ENCODE measurements at places on chromosomes 13 and 19.

- no peak for DNase-seq
Observed at GRCh38 chr19:16003391-16003790, 54.6 kb downstream of the OR10H4 start.

DNA sequence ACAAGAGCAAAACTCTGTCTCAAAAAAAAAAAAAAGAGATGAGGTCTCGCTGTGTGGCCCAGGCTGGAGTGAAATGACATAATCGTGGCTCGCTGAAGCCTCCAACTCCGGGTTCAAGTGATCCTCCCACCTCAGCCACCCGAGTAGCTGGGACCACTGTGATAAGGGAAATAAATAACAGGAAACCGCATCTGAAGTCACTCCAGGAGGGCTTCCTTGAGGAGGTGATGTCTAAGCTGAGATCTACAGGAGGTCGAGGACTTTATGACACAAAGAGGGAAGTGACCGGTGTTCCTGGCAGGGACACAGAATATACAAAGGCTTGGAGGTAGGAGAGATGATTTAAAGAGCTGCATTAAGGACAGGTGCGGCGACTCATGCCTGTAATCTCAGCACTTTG lies 8.9 kb upstream of the NR2F6 start:
- DNase-seq, result no peak

- DNase-seq, result no peak
Observed at GRCh38 chr19:16180611-16181010, 4.6 kb upstream of the FAM32A start.

DNA sequence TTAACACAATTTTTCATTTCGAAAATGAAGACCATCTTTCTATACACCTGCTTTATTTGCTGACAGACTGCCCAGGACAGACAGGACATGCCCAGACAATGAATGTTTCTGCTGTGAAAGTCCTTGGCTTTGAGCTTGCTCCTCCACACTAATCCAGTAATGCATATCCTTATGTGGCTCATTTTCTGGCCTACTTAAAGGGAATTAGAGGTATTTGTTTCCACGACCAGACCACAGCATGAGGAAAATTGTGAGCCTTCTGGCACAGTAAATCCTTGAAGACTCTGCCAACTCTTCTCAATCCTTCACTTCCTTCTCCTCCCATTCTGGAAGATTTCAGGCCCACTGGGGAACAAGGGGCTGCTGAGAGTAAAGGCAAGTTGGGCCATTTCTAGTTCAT lies 25.7 kb downstream of the CCDC70 start:
- DNase-seq, result no peak

DNA sequence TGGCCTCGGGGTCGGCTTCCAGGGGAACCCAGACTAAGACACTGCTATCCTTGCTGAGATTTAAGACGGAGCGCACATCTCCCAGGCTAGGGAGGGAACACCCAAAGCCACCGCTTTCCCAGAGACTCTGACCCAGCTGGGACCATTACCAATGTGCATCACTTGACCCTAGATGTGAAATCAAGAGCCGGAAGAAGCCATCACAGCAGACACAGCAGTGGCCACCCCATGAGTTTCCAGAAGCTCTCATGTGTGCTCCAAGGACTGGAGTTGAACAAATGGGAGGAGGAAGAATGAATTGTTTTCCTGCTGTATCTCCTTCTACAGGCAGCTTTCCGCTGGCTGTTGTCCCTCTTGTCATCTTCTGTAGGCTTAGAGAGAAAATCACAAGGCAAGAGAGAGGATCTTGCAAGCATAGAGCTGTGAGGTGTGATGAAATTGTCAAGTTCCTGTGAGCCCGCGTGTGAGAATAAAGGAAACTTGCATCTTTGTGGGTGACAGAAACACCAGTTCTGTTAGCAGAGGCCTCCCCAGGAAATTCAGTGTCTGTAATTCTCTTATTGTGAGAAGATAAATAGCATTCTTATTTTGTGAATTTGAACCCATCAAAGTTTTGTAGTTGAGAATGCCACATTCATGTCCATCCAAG lies 711.8 kb downstream of the UQCRFS1 start:
- peak; percentile 3 for DNase-seq

- no peak for DNase-seq
Observed at GRCh38 chr19:3575260-3575741, 2.6 kb downstream of the HMG20B start.

- no peak for DNase-seq
Observed at GRCh38 chr19:51698296-51698695, 5.2 kb downstream of the SPACA6 start.

GRCh38 chr19:35522745-35523327 lies 5.3 kb downstream of the SBSN start:
- DNase-seq, result no peak

DNA sequence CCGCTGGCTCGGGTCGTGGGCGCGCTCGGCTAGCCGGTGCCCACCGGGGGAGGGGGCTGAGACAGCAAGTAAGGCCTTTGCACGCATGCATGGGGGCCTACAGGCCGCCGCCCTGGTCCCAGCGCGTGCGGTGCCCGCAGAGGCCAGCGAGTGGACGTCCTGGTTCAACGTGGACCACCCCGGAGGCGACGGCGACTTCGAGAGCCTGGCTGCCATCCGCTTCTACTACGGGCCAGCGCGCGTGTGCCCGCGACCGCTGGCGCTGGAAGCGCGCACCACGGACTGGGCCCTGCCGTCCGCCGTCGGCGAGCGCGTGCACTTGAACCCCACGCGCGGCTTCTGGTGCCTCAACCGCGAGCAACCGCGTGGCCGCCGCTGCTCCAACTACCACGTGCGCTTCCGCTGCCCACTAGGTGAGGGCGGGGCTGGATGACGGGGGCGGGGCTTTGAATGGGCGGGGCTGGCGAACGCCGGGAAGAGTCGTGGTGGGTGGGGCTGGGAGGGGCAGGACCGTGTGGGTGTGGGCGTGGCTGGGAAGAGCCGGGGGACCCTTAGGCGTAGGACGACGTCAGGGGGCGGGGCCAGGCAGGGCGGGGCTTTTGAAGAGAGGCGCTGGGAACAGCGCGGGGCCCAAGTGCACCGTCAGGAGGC lies 2.1 kb downstream of the CILP2 start:
- DNase-seq, result peak; percentile 42

GRCh38 chr13:52804202-52804641 lies 44.2 kb downstream of the PCDH8 start:
- no peak for DNase-seq

- peak; percentile 53 for DNase-seq
Observed at GRCh38 chr19:8208922-8209461, at the start of gene CERS4. Gene CERS4 (plus strand): TSS chr19:8209370. CDS start chr19:8251077, 41,707 bp downstream.

DNA sequence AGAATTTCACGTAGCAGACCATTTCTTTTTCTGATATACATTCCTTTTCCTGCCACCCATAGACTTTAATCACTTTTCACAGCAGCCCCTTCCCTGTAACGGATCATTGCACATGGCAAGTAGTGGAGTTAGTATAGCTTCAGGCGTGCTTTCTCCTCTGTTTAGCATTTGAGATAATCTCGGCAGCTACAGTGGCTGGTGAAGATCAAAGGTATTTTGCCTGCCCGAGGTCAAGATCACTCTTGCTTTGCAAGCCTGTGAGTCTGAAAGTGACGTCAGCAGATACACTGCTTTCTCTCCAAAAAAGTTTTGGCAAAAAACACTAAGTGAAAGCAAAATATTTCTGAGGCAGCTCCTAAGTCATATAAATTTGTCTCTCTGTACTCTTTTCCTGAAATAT lies 260.0 kb downstream of the NDFIP2 start:
- DNase-seq, result no peak

GRCh38 chr13:31749929-31750328 lies 10.6 kb downstream of the RXFP2 start:
- no peak for DNase-seq

DNA sequence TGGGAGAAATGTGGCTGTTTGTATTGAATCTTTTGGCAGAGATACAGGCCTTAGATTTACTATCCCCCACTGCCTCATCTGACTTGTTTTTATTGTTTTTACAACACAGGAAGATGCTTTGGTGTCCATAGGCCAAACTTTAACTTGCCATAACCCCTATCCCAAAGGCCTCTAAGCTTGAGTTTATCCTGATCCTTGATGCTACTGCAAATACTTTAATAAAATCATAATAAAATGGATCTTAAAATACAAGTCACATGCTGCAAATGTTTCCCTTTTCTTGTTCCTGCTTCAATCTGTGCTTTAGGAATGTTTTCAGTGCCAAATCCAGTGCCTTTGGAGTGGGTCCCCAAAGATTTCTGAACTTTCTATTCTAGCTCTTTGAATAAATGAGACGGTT lies 770.6 kb downstream of the DACH1 start:
- no peak for DNase-seq

GRCh38 chr13:31722673-31723072 lies 16.7 kb upstream of the RXFP2 start:
- no peak for DNase-seq

- DNase-seq, result no peak
Observed at GRCh38 chr19:49217382-49217781, 59.8 kb downstream of the TRPM4 start.

DNA sequence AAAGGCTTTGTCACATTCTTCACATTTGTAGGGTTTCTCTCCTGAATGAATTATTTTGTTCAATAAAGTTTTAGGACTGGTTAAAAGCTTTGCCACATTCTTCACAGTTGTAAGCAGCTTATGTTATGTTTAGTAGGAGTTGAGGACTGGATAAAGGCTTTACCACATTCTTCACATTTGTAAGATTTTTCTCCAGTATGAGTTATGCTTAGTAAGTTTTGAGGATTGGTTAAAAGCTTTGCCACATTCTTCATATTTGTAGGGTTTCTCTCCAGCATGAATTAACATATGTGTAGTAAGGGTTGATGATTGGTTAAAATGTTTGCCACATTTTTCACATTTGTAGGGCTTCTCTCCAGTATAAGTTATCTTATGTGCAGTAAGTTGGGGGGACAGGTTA lies 79.9 kb downstream of the ZNF431 start:
- DNase-seq, result no peak

DNA sequence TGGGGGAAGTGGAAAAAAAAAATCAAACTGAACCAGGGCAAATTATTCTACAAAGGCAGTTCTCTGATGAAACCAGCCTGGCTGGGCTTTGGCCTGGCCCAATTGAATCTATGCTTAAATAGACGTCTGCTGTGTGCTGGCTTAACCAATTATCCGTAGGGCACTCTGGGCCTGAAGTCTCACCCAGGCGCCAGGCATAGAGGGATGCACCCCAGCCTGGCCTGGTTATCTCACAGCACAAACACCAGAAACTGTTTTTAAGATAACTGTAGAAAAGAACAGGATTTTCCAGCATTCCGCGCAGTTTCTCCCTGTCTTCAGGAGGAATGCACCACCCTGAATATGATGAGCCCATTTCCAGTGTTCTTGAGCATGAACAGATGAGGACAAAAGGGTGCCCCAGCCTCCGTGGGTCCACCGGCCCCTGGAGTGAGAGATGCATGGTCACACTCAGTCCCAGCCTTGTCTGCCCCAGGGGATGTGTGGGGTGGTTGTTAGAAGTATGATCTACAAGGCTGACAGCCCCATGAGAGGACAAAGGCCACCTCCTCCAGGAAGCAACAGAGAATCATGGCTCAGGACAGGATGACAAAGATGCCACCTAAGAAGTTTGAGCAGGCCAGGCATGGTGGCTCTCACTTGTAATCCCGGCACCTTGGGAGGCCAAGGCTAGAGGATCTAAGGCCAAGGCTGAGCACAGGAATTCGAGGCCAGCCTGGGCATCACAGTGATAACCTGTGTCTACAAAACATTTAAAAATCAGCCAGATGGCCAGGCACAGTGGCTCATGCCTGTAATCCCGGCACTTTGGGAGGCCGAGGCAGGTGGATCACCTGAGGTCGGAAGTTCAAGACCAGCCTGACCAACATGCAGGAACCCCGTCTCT lies 50.2 kb downstream of the PEPD start:
- no peak for DNase-seq

DNA sequence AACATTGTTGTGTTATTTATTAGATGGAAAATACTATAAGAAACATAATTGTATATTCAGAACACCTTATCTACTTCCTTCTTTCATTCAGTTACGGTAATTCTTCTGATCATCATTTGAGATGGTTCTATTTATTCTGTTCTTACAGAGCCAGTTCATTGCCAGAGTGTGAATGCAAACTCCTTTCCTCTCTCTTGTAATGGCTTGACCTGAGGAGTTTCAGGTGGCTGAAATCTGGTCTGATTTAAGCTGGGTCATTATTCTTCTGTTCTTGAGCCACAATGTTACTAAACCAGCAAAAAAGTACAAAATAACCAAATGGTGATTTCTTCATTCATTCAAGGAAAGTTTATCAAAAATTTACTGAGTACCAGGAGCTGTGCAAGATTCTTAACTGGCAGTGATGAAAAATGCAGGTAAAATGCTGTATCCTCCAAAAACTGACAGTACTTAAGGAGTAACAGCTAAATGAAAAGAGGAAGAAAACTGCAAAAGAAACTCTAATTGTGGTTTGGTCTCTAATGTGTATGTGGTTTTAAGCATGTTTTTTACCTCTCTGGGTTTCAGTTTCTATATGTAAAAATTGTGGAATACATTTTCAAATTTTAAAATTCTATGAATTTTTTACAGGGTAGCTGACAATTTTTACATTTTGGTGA lies 182.4 kb upstream of the UFM1 start:
- no peak for DNase-seq

GRCh38 chr19:42151782-42152684 lies 19.8 kb upstream of the POU2F2 start:
- no peak for DNase-seq

GRCh38 chr19:2423071-2423914 lies 4.1 kb downstream of the TIMM13 start:
- no peak for DNase-seq

- DNase-seq, result no peak
Observed at GRCh38 chr13:110359840-110360301, 52.8 kb downstream of the COL4A2 start.

GRCh38 chr19:38649305-38650171 lies 2.1 kb downstream of the ACTN4 start:
- DNase-seq, result no peak

GRCh38 chr13:42373048-42373812 lies 101.3 kb downstream of the AKAP11 start:
- no peak for DNase-seq

DNA sequence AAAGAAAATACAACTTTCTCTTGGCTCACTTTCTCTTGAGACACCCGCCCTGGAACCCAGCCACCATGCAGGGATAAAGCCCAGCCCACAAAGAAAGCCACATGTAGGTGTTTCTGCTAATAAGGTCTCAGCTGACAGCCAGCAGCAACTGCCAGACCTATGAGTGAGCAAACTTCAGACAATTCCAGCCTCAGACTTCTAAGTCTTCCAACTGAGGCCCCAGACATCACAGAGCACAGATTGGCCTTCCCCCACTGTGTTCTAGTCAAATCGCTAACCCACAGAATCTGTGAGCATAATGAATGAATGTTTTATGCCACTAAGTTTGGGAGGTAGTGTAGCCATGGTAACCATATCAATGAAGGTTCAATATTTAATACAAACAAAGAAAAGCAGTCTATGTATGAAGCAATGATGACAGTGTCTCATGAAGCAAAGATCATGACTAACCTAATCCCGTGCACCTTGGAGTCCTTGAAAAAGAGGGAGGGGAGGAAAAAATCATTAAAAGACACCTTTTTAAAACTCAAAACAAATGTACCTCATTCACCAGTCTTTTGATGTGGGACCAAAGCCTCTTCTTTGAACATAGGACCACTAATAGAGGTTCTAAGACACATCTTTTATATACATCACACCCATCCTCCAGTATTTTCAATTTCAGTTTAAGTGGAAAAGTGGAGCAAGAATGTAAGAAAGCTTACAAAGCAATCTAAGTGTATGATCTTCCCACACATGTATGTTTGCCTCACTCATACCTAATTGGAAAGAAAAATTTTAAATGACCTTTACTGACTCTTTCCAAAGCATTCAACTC lies 6.2 kb downstream of the MRPS31 start:
- no peak for DNase-seq

- no peak for DNase-seq
Observed at GRCh38 chr19:16359074-16359473, 34.4 kb downstream of the KLF2 start.

GRCh38 chr19:48348045-48348444 lies 15.7 kb downstream of the TMEM143 start:
- no peak for DNase-seq

Data from stimulated activated CD8-positive, alpha-beta memory T cell treated with anti-CD3 and anti-CD28 coated beads, Interleukin-4, amount 100 ng/mL, for 4 hours (primary cell).